Stimulated activated CD4-positive, alpha-beta T cell treated with anti-CD3 and anti-CD28 coated beads, Interleukin-15, amount 100 ng/mL, for 1 hour (primary cell): ENCODE measurements at places on chromosomes 12 and 14.

DNA sequence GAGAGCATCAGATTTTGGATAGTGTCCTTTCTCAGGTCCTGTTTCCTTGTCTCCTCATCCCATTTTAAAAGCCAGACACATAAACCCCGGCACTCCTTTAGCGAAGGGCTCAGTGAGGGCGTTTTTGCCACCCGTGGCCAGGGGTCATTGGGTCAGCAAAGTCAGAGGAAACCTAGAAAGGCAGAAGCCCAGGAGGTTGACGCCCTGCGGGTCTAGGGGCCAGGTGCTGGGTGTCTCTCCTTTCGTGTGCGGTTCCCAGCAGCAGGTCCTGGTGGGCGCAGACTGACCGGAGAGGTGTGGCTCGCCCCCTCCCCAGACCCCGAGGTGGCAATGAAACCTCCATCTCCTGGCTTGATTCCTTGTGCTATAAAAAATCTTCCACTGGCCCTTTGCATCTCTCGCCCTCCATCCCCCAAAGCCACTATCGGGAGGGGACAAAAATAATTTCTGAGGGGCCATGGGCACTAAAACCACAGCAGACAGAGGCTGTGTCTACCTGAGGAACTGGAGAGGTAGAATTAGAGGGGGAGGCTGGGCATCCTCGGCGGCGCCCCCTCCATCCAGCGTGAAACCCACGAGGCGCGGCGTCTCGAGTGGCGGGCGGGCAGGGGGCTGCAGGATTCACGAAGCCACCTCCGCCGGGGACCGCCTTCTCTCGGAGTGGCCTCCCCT lies 858 bp upstream of the FRMD6 start:
- no peak for DNase-seq

DNA sequence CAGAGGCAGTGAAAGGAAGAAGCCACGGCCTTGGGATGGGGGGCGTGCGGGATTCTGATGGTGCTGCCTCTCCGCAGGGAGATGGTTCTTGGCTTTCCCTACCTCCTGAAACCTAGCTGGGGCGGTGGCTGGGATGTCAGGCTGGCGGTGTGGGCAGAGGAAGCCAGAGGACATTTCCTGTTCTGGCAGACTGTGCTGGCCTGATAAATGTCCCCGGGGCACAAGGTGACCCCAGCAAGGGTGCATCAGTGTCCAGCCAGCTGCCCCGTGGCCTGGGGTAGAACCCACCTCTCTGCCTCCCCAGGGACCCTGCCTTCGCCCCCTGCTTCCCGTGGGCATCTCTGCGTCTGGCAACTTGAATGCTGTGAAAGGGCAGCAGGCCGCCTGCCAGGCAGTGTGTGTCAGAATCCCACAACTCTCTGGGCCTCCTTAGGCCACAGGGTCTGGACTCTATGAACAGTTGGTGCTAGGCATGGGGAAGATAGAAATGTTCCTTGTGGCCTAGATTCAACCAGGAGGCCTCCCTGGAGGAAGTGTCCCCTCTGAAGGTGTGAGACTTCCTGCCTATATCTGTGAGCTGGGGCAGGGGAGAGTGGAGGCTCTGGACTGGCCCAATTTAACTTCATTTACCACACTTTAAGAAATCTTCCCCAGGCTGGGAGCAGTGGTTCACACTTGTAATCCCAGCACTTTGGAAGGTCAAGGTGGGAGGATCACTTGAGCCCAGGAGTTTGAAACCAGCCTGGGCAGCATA lies 4.9 kb downstream of the SH2B3 start:
- DNase-seq, result no peak

- DNase-seq, result no peak
These were observed 988.6 kb upstream of the TMEM132C start for GRCh38 chr12:127278351-127278750.

DNA sequence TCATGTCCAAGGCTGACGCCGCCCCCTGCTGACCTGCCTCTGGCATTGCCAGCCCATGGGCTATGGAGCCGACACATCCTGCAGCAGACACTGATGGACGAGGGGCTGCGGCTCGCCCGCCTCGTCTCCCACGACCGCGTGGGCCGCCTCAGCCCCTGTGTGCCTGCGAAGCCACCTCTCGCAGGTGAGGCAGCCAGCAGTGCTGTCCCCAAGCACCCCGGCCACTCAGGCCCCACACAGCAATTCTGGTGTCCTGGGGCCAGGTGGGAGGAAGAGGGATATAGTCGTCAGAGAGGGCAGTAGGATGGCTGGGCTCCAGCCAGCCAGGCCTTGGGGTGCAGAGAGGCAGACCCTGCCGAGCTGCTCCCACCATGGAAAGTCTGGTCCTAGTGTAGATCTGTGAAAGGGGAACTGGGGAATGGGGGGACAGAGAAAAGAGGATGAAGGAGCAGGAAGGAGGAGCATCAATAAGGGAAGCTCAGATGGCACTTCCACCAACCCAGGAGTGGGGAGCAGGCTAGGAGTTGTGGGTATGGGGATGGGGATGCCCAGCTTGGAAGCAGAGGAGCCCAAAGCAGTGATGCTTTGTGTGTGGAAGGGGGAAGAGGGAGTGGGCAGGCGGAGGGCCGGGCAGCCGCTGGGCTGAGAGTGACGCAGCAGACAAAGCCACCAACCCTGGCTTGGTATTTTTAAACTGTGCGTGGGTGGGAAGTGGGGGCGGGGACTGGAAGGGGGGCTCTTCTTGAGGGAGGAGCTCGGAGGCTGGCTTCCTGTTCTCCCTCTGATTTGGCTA lies 4.7 kb downstream of the NAB2 start:
- no peak for DNase-seq

- no peak for DNase-seq
These were observed 12.1 kb downstream of the CRADD start for GRCh38 chr12:93689076-93689834.
